ENCODE measurements at places on chromosomes 12 and 14. TPM values are rescaled to one million over a fixed set of nuclear protein-coding genes. Genes with fewer than 3 reads are reported as not detected.
A peak's percentile ranks its signal among the peaks of the same experiment; 100 is the strongest.

The C1S gene
- total RNA-seq, result 1.3 TPM

The FAIM2 gene
- not detected for total RNA-seq

GRCh38 chr12:96861656-96862055, 45.4 kb upstream of the NEDD1 start:
- H3K27me3 ChIP-seq, result no peaks in the 10 kb centered on the region
- H3K4me1 ChIP-seq, result no peaks in the 10 kb centered on the region
- H3K27ac ChIP-seq, result no peak overlapping the region
- H3K36me3 ChIP-seq, result no peaks in the 10 kb centered on the region
- no peak for DNase-seq
- no peak overlapping the region for H3K4me3 ChIP-seq

DNA sequence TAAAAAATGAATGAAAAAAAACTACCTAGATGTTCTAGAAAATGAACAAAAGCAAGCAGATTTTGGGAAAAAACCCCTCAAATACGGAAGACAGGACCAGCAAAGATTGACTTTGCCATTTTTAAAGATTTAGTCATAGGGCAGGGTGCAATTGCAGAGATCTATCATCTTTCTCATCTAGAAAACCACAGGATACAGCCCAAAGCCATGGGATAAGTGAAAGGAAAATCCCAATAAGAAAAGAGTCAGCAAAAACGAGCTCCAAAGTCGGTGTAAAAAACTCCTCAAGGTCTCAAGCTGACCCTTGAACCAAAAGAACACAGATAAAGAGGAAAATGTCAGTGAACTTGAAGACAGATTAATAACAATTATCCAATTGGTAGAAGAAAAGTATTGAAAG, 28.0 kb downstream of the CEP290 start:
- H3K36me3 ChIP-seq, result no peaks in the 10 kb centered on the region
- no peaks in the 10 kb centered on the region for H3K4me1 ChIP-seq
- no peaks in the 10 kb centered on the region for H3K27me3 ChIP-seq
- DNase-seq, result no peak

DNA sequence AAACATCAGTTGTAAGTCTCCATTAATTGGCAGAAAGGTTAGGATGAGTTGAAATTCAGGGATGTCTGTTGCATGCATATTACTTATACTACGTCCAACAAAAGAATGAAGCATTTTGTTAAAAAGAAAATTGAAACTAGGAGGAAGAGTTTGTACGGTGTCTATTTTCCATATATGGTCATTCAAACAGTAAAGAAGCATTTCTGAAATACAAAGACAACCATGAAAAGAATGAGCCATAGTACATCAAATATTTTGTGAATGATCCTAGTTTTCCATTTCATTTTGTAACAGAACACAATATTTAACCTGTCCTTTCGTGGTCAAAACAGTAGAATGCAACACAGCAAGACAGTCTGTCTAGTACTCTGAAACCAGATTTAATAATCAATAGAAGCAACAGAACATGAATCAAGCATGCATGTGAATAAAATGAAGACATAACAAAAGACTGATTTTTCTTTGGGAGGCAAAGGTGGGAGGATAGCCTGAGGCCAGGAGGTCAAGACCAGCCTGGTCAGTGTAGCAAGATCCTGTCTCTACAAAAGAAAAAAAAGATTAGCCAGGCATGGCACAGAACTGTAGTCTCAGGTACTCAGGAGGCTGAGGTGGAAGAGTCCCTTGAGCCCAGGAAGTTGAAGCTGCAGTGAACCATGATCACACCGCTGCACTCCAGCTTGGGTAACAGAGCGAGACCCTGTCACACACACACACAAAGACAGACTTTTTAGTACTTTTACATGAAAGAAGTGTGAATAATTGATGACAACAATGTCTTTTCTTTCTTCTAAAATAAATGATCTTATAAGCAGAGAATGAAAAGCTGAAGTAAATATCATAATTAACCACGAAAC, 156.0 kb downstream of the LRIG3 start:
- no peak for DNase-seq
- no peak overlapping the region for H3K4me3 ChIP-seq
- no peaks in the 10 kb centered on the region for H3K4me1 ChIP-seq
- no peaks in the 10 kb centered on the region for H3K27me3 ChIP-seq
- no peak overlapping the region for H3K27ac ChIP-seq

- no peak overlapping the region for H3K4me3 ChIP-seq
- H3K27me3 ChIP-seq, result peaks cover 1% of the 10 kb centered on the region
- H3K4me1 ChIP-seq, result peaks cover 8% of the 10 kb centered on the region
- DNase-seq, result no peak
- H3K36me3 ChIP-seq, result no peaks in the 10 kb centered on the region
These were observed 121.6 kb upstream of the EVL start for GRCh38 chr14:99943620-99944019.

The NUMB gene
- 57.4 TPM for total RNA-seq

DNA sequence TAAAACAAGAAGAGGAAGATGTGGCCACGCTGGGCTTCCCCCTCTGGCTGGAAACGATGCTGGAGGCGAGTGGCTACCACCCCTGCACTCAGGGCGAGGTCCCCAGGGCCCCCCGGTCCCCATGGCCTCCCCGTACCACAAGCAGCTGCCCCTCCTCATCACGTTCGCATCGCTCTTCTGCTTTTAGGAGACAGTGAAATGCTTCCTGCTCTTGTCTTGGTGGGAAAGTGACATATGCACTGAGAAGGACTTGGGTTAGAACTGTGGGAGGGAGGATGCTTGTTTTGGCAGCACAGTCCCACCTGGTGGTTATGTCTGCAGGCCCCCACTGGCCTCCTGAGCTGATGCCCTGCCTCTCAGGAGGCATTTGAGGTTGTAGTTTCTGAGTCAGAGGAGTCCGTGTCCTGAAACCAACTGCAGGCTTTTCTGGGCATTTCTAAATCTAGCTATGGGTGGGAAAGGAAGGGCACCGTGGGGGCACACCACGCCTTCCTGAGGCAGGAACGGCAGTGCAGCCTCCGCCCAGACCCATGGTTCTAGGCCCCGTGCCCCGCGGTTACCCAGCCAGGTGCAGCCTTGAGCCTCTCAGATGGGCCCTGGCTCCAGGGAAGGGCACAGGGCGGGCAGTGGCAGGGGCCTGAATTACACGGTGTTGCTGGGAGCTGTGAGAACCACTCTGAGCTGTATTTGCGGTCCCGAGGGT, 139.3 kb downstream of the ADGRD1 start:
- no peaks in the 10 kb centered on the region for H3K36me3 ChIP-seq
- peaks cover 46% of the 10 kb centered on the region for H3K4me1 ChIP-seq
- DNase-seq, result peak; percentile 98
- peak overlapping the region; percentile 89 for H3K27ac ChIP-seq
- 0 out of 2 replicates have a peak overlapping the region, but pooled peaks have one; percentile 28 for H3K4me3 ChIP-seq

GRCh38 chr12:42217656-42218055, 20.4 kb downstream of the YAF2 start:
- no peak overlapping the region for H3K4me3 ChIP-seq
- H3K4me1 ChIP-seq, result no peaks in the 10 kb centered on the region
- H3K36me3 ChIP-seq, result 0 out of 2 replicates have a peak, but pooled peaks cover 4% of the 10 kb centered on the region
- no peak for DNase-seq
- H3K27me3 ChIP-seq, result no peaks in the 10 kb centered on the region
- no peak overlapping the region for H3K27ac ChIP-seq

All from GM12878 (cell line).